Stimulated activated CD8-positive, alpha-beta memory T cell treated with anti-CD3 and anti-CD28 coated beads, Interleukin-7, amount 100 ng/mL, for 1 hour (primary cell): ENCODE measurements at places on chromosomes 2 and 18.

DNA sequence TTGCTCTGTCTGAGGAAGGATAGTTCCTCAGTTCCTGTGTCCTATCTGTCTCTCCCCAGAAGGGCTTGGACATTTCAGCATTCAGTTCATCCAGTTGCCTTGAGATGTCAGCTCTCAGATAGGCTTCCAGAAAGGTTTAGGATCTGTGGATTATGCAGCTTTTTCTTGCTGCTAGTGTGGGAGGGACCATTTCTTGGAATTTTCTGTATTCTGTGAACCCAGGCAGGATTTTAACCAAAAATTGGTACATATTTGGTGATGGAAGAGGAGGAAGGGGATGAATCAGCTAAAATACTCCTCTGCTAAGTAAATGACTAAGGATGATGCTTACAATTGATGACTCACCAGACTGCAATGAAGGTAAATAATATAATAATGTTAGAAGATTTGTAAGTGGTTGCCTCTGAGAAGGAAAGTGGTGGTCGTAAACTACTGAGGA, 58.6 kb upstream of the DOCK10 start:
- no peak for DNase-seq

- no peak for DNase-seq
Measured at GRCh38 chr2:163132850-163133249, 294.3 kb upstream of the KCNH7 start.

GRCh38 chr2:239167766-239168444, 232.9 kb downstream of the HDAC4 start:
- DNase-seq: no peak

DNA sequence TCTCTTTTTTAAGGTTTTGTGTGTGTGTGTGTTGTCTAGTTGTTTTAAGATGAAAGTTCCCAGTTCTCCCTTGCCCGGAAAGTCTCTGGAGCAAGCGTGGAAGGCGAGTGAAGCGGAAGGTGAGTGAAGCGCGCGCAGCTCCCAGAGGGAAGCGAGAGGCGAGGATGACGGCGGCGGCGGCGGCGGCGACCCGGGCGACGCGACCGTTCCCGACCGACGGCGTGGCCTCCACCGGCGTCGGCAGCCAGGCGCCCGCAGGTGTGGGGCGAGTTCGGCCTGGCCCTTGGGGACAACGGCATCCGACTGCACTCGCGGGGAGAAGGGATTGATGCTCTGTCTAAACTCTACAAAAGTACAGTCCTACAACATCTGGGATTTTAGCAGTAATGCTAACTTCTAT, 321.9 kb downstream of the CELF4 start:
- no peak for DNase-seq

GRCh38 chr18:3061581-3062312, 48.8 kb upstream of the LPIN2 start:
- peak; percentile 5 for DNase-seq

DNA sequence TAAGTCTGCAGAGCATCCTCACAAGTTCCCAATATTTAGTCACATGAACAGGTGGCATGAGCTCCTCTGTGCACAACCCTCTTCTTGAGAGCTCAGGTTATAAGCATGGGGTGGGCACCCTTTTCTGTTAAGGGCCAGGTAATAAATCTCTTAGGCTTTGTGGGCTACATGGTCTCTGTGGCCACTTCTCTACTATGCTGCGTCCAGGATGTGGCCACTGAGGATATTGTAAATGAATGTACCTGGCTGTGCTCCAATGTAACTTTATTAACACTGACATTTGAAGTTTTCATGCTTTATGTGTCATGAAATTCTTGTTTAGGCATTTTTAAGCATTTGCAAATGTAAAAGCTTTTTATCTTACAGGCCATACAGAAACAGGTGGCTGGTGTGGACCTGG, 116.8 kb upstream of the ST6GAL2 start:
- no peak for DNase-seq

DNA sequence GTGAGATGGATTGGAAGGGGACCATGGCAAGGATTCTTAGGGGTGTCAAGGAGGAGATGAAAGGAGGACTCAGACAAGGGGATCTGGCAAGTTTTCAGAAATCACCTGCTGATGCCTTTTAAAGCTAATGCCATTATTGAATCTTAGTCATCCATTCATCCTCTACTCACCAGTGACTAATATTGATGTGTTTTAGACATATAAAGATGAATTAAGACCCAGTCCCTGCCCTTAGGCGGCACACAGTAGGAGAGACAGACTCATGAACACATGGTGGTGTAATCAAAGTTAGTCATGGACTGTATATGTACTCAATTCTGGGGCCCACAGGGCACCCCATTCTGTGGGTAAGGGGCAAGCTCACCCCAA, 56.5 kb upstream of the ATL2 start:
- no peak for DNase-seq
